ENCODE measurements at places on chromosomes 5 and 9.

GRCh38 chr9:135388530-135388929 is 91.1 kb upstream of the PPP1R26 start:
- no peak for ATAC-seq

DNA sequence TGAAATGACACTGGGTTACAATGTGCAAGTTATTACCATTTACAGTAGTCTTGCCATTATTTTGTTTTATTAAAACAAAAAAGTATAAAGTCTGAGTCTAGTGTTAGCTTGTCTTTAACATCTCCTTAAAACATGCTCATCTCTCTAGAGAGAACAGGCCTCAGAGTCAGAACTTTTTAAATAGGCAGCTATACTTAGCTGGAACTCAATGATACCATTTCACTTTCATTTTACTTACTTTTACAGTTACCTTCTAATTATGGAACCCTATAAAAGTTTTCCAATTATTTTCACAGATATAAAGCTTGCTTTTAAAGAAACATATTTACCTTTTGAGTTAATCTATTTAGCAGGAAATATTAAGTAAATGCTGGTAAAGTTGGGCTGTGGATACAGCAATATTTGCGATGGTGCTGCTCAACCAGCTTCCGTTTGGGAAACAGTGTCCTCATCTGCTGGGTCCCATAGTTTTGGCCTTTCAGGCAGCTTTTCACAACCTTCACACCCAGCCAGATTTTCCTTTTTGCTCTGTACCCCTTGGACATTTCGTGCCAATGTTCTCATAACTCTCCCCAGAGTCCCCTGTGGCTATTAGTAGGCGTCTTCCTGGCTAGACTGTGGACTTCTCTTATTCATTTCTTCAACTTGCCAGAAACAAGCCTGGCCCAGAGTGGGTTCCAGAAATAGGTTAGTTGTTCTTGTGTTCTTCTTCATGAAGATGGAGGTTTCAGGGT is 36.3 kb upstream of the UBTD2 start:
- ATAC-seq = peak; percentile 28

DNA sequence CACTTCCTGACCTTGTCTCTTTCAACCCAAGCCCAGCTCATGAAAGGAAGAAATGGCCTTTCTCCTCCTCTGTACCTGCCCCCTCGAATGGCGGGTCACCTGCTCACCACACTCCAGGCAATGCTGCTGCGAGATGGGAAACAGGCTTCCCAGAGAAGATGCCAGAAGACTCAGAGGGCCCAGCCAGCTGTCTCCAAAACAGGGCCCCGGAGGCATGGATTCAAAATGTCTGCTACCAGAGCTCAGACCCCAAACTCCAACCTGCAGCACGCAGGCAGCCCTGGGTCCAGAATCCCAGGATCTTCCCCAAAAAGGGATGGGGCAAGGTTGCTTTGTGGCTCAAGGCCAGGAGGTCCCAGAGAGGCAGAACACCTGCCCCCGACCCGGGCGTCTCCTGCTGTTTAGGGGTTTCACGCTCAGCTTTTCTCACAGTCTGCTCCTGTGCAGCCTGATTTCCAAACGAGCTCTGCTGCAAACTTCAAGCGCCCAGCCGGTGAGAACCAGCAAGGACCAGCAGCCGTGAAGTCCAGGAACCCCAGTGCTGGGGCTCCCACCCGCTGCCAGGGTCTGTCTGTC is 42.5 kb downstream of the VAV2 start:
- no peak for ATAC-seq

- ATAC-seq = no peak
These were observed 6.6 kb downstream of the GADD45G start for GRCh38 chr9:89611425-89611824.

- ATAC-seq = peak; percentile 56
These were observed 513 bp downstream of the FAM193B start for GRCh38 chr5:177553671-177554429.

GRCh38 chr9:94207781-94208180 is 51.3 kb upstream of the ZNF169 start:
- ATAC-seq = no peak

DNA sequence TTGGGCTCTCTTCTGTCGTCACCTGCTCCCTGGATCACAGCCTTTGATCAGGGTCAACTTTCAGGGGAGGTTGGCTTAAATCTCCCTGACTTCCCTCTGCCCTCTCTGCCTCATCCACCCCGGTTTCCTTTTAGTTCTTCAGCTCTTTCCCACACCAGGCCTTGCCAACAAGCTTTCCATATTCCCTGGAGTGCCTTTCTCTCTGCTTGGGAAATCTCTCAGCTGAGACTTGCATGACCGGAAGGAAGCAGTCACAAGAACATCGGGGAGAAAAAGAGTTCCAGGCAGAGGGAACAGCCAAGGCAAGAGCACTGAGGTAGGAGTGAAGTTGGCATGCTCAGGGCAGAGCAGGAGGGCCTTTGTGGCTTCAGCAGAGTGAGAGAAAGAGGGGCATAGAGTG is 88.4 kb upstream of the HSPA9 start:
- ATAC-seq = no peak

GRCh38 chr5:8383616-8384015 is 514.7 kb downstream of the MTRR start:
- peak; percentile 6 for ATAC-seq

DNA sequence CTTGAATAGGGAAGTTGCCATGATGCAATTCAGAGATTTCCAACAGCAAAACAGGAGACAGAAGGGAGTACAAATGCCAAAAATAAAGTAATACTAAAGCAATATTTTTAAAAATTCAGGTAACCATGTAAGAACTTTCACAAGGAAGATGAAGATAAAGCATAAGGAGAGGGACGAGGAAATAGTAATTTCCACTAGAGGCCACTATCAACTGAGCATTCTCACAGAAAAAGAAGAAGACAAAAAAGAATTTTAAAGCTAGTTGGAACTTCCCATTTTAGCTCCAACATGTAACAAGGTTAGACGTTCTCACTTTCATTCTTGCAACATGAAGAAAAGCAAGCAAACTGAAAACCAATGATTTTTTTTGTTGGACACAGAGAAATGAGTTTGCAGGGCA is 779.9 kb upstream of the CDH6 start:
- ATAC-seq = no peak

DNA sequence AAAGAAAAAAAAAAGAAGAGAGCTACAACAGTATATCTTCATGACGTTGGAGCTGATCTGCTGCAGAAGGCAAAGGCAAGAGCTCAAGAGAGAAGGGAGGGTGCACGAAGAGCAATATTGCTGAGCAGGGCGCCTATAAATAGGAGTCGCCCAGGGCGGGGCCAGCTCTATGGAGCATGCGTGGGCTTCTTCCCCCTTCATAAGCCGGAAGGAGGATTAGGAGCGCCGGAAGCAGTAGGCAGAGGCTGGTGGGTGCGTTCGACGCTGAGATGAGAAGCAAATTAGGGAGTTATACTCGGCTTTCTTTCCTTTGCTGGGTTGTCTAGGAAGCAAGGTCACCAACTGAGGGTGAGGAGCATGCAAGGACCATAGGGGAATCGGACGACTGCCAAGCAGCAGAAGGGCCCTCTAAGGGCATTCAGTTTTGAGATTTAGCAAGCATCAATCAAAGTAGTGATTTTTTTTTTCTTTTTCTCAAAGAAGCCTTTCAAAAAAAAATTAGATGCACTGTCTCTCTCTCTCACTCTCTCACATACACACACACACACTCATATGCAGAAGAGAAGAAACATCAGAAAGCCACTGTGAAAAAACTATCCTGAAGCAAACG is 496.7 kb downstream of the ENC1 start:
- no peak for ATAC-seq

DNA sequence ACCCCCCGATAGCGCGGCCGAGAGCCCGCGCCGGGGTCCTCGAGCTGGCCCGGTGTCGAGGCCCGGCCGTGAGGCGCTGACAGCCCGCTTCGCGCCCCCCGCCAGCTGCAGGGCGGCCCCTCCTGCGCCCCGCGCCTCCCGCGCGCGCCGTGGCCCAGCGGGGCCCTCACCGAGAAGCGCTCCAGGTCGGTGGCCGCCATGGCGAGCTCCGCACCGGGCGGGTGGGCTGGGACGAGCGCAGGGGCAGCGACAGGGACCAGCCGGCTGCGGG is 166 bp downstream of the SEPTIN8 start:
- no peak for ATAC-seq

- no peak for ATAC-seq
These were observed 282.8 kb upstream of the C9orf72 start for GRCh38 chr9:27856054-27856453.

GRCh38 chr9:125999504-125999881 is 252.3 kb downstream of the PBX3 start:
- no peak for ATAC-seq

DNA sequence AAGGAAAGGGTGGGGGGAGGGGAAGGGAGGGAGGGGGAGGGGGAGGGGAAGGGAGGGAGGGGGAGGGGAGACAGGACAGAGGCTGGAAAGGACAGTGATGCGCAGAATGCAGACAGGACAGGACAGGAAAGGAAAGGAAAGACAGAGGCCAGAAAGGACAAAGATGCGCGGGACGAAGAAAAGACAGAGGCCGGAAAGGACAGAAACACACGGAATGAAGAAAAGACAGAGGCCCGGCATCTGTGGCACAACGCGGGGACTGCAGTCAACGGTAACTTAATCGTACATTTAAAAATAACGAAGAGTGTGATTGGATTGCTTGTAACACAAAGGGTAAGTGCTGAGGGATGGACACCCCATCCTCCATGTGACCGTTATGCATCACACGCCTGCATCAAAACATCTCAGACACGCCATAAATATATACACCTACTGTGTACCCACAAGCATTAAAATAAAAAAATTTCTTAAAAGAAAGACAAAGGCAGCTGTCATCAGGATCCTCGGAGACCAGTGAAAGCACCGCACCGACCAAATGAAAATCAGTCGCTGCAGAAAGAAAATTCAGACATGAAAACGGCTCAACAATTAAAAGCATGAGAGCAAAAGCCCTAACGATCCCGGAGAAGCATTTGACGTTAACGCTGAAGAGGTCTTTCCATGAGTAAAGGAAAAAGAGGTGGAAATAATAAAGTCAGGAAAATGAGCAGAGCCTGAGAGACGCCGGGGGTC is 52.9 kb upstream of the EXOC3 start:
- ATAC-seq = no peak

DNA sequence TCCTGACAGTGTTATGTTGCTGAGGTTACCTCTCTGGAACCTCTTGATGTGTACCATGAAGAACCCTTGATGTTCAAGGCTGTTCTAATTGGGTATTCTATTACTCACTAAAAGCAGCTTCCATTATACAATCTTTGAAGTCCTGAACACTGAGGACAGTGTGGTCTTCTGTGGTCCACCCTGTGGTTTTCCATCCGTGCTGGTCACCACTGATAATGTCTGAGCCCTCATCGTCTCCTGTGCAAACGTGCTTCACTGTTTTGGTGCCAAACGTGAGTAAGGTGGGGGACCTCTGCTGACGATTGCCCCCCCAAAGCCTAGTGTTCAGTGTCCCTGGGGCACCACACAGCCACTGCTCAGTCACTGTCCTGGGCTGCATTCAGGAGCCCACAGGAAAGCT is 259.7 kb upstream of the ANKRD55 start:
- ATAC-seq = no peak

- peak; percentile 92 for ATAC-seq
These were observed 80.6 kb downstream of the MYO10 start for GRCh38 chr5:16855485-16855884.

DNA sequence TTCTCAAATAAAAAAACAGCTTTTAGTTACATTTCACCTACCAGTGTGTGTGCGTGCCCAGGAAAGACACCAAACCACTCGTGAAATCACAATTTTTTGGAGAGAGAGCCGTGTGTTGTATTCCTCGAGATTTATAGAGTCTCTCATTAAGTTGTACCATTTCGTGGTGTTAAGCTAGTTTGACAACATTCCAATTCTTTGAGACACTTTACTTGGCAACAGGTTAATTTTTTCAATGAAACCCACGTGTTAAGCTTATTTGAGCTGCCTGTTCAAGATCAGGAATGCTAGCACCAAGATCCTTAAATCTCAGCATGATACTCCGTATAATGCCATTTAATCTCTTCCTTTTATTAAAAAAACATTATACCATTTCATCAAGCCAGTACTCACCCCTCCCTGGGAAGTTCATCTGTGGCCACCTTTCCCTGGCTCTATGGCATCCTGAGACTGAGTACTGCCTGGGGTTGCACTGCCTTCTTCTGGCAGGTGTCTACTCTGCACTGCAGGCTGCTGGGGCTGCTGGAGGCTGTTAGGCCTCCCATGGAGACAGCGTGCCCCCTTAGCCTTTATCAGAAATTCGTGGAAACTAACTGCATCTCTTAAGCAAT is 143.7 kb downstream of the ARHGAP26 start:
- ATAC-seq = no peak

DNA sequence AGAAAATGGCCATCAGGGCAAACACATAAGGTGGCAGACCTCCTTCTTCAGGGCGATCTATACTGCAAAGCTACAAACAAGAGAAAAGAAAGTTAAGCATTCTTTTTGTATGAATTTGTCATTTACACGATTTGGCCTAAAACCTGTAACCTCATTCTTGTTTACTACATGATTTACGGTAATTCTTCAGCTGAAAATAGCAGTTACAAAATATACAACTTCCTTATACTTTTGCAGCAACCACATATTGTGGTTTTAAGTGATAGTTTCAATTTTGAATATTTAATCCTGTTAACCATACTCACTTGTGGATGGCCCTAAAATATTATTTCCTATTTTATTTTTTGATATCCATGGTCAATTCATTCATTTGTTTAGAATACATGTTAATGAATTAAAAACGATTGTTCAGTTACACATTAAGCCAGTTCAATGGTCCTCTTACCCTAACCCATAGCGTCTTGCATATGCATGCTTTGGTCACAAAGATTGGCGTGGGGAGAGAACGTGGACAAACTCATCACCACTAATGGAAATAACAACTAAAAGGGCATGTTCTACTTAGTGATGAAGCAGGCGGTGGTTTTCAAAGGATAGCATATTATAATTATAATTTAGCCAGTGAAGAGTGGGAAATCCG is 16.6 kb downstream of the TUT7 start:
- no peak for ATAC-seq

DNA sequence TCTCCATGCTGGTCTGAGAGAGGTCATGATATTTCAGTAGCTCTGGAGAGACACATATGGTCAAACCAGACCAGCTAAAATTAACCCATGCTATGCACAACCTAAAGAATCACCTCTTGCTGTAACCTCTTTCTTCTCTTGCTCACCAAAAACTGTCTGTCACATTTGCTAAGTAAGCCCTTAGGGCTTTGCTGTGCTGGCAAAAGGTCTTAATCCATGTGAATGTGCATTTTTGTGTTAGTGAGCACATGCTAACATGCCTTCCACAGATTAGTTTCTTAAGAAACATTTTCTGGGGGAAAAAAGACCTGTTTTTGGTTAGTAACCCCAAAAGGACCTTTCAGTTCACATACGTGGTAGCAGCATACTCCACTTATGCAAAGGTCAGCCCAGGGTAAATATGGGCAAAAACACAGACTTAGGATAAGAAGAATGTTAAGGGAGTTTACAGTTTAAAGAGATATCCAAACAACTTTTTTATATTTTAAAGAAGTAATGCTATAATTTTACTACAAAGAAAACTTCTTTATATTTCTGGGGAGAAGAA is 124.2 kb upstream of the CCDC152 start:
- ATAC-seq = peak; percentile 79

DNA sequence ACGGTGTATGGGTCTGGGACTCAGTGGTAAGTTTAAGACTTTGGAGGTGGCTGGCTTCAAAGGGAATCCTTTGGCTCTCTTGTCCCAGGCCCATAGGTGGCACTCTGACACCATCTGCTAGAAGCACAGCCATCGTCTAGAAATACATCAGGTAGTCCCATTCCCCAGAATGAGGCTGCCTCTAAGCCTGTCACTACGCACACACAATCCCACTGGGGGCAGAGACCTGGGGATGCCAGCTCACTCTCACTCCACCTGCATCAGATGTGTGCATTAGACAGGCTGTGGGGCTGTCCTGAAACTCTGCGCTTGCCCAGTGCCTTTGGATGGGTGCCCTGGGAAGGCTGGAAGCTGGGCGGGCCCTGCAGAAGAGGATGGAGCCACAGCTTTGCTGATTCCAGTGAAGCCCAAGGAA is 127.5 kb upstream of the PANK3 start:
- ATAC-seq = peak; percentile 95

All from motor neuron (in vitro differentiated cells).